Activated CD8-positive, alpha-beta memory T cell treated with anti-CD3 and anti-CD28 coated beads for 24 hours (primary cell): ENCODE measurements at places on chromosomes 13 and 19.

DNA sequence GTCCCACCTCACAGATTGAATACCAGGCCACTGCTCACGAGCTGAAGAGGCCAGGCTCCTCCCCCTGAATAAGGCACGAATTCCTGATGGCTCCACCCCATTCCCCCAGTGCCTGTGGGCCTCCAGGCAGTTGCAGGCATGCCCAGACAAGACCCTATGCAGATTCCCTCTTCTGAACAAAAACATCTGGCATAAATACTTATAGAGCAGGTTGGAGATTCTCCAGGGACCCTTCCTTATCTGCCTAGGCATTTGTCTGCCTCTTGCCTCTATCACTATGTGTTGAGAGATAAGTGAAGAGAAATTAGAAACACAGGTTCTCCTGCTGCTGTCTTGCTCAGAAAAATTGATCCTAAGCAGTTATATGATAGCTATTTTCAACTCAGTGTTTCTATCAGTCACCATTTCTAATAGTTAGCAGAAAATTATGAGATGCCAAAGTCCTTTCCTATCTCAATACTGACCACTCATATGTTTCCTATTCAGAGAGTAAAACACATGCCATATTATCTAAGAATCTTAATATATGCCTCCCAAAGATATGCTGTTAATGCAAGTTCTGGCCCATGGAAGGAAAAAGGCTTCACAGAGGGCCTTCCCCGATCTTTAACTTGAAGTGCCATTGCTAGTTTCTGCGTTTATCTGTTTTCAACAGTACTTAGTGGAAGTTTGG is 364.0 kb downstream of the KCTD12 start:
- no peak for DNase-seq

DNA sequence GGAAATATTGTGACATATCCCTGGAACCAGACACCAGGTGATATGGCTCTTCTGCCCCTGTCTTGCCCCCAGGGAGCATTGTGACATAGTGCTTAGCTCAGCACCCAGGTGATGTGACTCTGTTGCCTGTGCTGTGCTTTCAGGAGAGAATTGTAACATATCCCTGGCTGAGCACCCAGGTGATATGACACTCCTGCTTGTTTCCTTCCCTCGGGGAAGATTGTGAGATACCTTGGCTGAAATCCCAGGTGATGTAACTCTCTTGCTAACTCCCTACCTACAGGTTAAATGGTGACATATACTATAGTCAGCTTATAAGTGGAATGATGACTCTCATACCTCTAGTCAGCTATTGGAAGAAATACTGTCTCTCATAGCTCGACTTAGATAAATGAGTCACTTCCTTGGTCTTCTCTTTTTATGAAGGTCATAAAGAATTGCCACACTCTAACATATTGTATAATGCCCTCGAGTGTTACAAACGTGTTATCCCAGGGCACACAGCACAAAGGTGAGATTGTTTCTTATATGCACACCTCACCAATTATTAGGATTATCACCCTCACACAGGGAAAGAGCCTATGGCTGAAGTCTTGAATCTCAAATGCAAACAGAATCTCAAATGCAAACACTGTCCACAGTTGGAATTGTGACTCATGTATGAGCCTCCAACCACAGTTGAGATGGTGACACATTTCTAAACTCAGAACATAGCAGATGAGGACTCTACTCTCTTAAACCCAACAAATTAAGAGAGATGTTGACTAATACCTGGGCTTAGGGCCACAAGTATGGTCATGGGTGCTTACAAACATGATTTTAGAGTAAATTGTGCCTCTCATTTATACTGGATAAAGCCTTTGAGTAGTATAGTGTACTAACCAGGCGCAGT is 32.7 kb upstream of the ZNF254 start:
- no peak for DNase-seq

- no peak for DNase-seq
These were observed 18.6 kb upstream of the EHD2 start for GRCh38 chr19:47694466-47695273.

- DNase-seq, result no peak
These were observed 276.4 kb upstream of the EDNRB start for GRCh38 chr13:78194904-78195639.

DNA sequence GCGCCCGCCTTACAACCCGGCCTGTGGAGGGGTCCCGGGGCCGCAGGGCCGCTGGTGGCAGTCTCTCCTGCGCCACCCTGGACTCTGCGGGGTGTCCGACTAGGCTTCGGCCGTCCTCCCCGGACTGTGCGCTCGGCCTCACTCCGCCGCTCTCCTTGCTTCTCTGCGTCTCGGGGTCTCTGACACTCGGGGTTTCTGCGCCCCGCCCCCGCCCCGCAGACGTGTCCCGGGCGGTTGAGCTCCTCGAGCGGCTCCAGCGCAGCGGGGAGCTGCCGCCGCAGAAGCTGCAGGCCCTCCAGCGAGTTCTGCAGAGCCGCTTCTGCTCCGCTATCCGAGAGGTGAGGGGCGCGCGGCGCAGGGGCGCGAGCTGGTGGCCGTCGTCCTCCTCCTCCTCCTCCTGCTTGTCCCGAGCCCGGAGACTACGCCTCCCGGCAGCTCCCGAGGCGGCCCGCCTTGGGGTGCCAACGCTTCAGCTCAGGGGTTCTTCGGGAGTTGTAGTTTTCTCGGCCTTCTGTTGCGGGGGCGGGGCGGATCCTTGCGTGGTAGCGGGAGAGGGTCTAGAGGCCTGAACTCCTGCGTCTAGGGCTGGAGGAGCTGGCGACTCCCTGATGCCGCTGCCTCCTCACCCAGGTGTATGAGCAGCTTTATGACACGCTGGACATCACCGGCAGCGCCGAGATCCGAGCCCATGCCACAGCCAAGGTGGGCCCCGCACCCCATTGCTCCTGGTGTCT is 627 bp downstream of the LIN7B start:
- DNase-seq, result peak; percentile 81

- no peak for DNase-seq
These were observed 537.0 kb upstream of the SPRY2 start for GRCh38 chr13:80877944-80878241.

DNA sequence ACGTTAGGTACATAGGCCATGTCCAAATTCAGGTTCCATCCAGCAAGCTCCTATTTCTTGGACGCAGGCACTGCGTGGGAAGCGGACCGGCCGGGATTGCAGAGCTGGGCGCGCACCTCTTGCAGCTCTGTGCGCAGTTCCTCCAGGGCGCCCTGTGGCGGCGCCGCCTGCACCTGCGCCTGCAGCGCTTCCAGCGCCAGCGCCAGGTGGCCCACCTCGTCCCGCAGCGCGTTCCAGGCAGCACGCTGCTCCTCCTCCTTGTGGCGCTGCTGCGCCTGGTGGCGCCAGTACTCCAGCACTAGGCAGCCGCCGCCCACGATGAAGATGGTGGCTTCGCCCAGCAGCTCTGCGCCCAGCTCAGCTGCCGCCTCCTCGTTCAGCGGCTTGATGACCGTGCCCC is 31.1 kb downstream of the OPA3 start:
- no peak for DNase-seq

DNA sequence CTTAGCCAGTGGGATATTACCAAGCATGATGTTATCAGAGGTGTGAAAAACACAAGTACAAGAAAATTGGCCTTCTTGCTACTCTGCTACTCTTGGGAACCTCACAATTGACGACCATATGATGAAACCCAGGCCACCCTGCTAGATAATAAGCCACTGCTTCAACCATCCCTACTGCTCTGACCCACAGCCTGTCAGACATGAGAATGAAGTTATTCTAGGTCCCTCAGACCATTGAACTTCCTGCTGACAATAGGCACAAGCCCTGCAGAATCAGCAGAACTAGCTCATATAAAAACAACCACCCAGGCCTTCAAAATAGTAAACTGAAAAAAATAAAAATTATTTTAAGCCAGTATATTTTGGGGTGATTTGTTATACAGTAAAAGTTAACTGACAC is 559.9 kb downstream of the KCTD12 start:
- DNase-seq, result no peak

DNA sequence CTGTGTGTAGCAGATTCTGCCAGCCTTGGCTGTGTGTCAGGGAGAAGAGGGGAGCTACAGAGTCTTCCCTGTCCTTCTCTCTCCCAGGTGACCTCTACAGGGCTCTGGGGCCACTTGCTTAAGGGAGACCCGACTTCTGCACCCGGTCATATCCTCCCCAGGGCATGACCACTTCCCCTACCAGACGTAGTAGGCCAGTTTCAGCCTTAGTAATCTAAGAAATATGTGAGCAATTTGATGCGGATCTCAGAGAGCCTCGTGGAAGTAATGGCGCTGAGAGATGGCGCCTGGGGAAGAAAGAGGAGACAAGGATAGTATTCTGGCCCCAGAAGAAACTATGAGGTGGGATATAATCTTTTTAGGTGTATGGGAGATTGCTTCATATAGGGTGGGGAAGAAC is 41.9 kb downstream of the NFIX start:
- DNase-seq, result no peak

- DNase-seq, result no peak
These were observed 2.4 kb downstream of the HSPH1 start for GRCh38 chr13:31159306-31159705.

DNA sequence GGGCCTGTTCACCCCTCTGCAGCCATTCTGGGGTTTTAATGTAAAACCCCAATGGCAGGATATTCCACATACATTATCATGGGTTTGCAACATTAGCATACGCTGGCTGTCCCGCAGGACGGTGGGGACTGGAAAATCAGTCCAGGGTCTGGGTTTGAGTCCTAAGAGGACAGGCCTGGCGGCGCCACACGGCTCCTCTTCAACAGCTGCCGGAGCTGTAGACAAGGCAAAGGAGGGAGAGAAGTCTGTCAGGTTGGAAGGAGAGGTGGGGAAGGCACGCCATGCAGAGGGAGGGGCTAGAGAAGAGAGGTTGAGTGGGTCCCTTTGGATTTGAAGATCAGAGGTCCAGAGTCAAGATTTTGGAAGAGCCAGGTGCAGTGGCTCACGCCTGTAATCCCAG is 11.9 kb downstream of the NFKBID start:
- DNase-seq, result no peak

DNA sequence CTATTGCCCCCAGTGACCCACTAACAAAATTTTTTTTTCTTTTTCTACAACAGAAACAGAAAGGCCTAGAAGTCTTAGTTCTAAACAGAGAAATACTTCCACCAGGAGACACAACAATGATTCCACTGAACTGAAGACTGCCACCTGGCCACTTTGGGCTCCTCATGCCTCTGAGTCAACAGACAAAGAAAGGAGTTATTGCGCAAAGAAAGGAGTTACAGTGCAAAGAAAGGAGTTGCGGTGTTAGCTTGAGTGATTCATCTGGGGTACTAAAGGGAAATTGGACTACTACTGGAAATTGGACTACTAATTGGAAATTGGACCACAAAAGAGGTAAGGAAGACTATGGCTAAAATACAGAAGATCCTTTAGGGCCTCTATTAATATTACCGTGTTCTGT is 116.6 kb downstream of the PCDH17 start:
- no peak for DNase-seq

DNA sequence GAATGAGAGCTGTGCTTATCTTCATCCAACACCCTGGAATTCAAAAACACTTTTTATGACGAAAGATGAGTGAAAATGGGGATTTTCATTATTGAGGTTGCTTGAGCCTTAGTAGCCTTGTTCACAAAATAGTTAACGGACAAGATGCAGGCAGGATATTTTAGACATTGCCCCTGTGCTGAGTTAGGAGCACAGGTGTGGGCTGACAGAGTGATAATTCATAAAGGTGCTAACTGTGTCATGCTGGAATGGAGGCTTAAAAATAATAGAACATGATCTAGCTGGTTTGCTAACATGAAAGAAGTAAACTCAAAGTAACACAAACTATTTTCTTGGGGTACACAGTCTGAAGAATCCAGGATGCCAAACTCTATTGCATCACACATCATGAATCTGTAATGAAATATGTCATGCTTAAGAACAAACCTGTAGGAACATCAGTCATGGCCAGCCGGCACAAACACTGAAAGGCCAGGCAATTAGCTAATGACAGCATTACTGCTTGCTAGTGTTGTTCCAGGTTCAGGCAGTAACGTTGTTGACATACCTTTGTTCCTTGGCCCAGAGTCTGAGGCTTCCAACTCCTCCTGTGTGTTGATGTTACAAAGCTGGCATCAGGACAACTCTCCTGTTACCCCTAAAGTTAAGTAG is 55.3 kb downstream of the FRY start:
- no peak for DNase-seq

DNA sequence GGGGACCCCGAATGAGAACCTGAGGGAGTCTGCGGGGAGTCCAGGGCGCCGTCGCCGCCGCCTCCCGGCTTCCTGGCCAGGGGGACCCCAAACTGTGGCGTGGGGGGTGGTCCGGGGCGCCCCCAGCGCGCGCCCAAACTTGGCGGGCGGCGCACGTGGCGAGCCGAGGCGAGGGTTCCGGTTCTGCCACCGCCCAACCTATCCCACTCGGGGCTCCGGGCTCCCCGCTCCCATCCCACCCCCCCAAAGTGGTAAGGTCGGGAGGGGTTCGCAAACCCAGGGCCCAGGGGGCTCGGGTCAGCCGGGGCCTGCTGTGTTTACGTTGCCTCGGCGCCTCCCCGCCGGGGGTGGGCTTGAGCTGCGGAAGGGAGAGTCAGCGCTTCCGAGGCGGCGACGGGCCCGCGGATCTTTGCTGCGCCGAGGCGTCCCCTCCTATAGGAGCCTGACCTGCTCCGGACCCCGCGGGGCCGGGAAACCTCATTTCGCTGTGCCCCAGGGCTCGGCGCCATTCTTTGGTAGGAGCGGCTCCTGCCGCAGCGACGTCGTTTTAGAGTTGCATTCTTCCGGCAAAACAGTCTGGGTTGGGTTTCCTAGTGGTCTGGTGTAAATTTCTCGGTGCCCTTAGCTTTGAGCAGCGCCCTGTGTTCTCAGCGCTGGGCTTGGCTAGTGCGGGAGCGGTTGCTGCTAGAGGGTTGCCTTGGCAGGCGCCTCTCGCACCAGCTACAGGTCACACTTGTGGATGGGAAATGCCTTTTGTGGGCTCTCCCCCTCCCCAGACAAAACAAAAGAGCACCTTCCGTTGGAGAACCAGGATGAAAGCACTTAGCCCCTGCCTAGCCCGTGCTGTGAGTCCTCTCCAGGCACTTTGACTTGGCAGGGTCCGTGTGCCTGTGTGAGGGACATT is 1.2 kb downstream of the DAZAP1 start:
- peak; percentile 85 for DNase-seq

- DNase-seq, result no peak
These were observed 451.7 kb downstream of the EFNB2 start for GRCh38 chr13:106083620-106084350.

- DNase-seq, result no peak
These were observed 380.4 kb downstream of the OLFM4 start for GRCh38 chr13:53408847-53409568.

GRCh38 chr19:51107406-51108065 is 673 bp downstream of the CTU1 start:
- DNase-seq, result no peak

GRCh38 chr13:52449331-52450011 is 963 bp downstream of the VPS36 start:
- no peak for DNase-seq

DNA sequence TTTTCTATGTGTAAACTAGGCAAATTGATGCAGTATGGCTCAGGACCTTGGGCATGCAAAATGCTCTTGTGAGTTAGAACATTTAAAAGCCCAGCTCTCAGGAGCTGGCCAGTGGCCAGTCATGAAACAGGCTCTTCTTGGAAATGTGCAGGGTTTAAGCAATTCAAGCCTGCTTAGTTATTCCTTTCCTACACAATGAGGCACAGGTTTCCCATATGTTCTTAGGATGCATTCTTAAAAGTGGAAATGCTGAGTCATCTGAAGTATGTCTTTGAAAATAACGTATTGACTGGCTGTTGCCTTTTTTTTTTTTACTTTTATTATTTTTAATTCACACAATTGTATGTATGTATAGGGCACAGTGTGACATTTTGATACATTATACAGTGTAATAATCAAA is 300.7 kb downstream of the SLC7A1 start:
- DNase-seq, result no peak
